T-helper 2 cell (primary cell): ENCODE measurements at places on chromosomes 3 and 15.

DNA sequence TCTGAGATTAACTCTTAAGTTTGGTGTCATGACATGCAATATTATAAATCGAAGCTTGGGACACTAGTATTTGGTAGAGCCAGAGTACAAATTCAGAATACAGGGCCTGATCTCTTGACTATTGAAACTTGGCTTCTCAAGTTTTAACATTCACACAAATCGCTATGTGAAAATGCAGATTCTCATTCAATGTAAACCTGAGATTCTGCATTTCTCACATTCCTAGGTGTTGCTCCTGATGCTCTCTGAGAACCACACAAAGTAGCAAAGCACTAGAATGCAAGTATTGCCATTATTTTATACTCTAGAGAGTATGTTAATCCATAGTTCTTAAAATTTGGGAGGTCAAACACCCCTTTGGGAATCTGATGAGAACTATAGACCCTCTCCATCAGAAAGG is 47.9 kb downstream of the WDR49 start:
- no peak for DNase-seq

- DNase-seq = no peak
These were observed 10.2 kb downstream of the MRPS22 start for GRCh38 chr3:139353920-139354556.

DNA sequence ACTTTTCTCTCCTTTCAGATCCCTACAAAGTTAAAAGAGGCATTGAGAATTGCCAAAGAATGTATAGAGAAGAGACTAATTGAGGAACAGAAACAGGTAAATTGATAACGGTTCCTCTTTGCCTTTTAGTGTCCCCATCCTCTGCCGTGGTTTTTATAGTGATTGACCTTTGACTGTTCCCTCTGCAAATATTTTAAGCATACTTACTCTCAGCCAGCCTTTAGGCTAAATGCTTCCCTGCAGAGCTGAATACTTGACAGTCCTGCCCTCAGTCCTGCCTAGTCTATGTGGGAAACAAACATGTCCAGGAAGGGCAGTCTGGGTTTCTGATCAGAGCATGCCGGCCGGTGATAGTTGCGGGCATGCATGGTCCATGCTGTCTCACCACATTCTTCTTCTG is 24.7 kb downstream of the PDHB start:
- no peak for DNase-seq

- DNase-seq = no peak
These were observed 100.3 kb downstream of the CCNL1 start for GRCh38 chr3:157059661-157060060.

GRCh38 chr3:13559764-13560525 is 11.0 kb downstream of the FBLN2 start:
- no peak for DNase-seq

DNA sequence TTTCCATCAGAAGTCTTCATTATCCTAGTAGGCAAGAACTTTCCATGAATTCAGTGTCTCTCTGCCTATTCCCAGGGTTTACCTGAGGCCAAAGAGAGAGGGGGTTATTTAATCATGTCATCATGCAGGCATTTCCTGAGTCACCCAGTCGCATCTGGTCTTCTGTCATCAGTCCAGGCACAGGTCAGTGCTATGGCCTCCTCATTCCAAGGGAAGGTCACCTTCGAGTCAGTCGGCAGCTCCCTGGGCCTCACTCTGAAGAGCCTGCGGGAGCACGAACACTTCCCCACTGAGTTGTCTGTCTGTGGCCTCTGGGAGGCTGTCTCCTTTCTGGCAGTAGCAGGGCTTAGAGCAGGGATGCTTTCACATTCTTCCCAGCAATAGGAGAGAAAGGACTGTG is 26.2 kb upstream of the LRTM1 start:
- DNase-seq = no peak

GRCh38 chr15:79380755-79381497 is 51.2 kb upstream of the MINAR1 start:
- peak; percentile 67 for DNase-seq

DNA sequence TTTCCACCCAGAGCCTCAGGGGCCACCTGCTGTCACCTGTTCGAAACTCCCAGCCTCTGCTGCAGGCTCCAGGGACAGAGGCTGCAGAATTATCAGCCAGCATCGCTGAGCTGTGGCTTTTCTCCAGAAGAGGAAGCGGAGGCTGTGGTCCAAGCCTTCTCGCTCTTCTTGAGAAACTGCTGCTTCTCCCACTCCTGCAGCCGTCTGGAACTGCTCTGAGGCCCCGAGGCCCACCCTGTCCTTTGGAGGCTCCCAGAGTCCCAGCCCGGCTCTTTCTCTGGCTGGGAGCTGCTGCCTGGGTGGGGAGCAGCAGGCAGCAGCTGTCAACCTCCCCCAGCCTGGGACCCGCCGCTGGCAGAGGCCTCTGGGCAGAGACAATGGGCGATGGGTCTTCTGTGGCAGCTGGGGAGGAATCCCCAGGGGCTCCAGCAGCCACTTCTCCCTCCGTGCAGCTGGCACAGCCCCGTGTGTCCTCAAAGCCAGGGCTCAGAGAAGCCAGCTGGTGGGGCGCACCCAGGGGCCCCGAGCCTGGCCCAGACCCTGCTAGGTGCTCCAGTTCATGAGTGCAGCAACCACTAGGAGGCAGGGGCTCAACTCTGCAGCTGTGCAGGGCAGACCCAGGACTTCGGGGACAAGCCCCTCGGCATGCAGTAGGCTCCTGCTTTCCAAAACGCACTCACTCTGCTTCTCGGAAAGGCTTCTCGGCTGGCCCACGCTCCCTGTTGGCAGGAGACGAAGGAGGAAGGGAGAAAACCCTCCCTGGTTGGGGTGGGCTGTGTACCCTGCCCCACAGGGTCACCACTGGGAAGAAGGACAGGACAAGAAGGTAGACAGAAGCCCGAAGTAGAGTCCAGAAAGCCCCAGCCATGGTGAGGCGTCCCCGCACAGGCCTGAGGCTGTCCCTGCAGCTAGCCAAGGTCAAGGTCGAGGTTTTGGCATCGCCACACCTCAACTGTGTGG is 49.9 kb upstream of the FURIN start:
- DNase-seq = no peak

- no peak for DNase-seq
These were observed 17.6 kb downstream of the BCL2L10 start for GRCh38 chr15:52094811-52095584.

GRCh38 chr3:57948080-57948671 is 60.0 kb upstream of the FLNB start:
- no peak for DNase-seq

DNA sequence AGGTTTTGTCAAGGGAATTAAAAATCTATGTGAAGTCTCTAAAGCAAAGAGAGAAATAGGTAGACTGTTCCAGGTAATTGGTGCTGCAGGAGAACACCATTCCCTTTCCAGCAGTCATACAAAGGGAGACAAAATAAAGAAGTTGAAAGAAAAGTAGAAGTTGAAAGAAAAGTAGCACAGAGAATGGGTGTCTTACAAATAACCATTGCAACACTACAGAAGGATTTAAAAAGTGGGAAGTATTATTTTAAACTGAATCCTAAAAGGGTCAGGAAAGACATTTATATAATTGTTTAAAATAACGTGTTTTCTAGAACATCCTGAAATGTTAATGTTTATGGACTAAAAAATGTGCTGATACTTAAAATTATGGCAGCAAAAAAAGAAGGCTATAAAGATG is 223.8 kb downstream of the RSRC1 start:
- no peak for DNase-seq

DNA sequence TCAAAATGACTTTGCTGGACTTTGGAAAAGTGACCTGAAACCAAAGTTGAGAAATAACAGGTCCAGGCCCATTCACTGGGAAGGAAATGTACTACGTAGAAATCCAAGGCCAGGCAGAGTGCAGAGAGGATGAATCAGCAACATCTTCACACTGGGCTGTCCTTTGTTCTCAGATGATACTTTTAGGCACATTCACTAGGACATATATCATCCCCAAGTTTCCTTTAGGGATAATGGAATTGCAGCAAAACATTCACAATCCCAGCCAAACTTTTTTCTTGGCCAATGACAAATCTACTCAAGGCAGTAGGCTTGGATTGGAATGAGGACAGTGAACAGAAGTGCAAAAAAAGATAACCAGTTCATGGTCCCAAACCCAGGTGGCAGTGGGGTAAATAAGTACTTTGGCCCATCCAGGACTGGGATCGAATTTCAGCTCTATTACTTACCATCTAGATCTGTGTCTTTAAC is 75.1 kb downstream of the CLDN11 start:
- DNase-seq = no peak

- no peak for DNase-seq
These were observed 488.9 kb downstream of the GABRG3 start for GRCh38 chr15:27459836-27460235.

DNA sequence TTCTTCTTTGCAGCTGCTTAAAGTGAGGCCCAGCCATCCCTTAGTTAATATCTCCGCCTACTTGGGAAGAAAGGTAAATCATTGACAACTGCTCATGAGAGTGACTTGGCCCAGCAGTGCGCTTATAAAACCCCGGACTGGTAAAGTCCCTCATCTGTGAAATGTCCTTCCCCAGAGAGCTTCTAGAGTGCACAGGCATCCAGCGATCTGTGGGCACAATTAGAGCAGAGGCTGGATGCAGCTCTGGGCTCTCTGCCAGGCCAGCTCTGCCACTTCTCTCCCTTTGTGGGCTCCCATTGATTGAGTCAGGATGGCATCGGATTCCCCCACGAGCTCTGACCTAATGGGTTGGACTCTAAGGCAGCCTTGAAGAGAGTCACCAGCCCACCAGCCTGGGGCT is 219.0 kb upstream of the LINGO1 start:
- no peak for DNase-seq

DNA sequence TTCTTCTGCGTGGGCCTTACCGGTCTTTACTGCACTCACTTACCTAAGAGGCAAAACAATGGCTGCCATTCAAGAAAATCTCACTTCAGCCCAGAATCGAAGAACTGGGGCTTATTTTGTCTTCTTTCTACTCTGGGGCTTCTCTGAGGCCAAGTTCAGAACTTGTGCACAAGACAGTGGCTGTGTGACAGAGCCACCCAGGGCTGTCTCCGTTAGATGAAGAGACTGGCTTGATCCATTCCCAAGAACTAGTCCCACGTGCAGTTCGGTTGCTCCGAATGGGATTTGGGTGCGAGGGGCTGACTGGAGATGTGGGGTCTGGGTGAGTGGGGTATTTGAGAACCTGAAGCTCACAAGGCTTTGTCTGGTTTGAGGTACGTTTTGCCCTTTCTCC is 795 bp upstream of the TCF12 start:
- no peak for DNase-seq

GRCh38 chr3:64262574-64263114 is 37.4 kb upstream of the PRICKLE2 start:
- no peak for DNase-seq

DNA sequence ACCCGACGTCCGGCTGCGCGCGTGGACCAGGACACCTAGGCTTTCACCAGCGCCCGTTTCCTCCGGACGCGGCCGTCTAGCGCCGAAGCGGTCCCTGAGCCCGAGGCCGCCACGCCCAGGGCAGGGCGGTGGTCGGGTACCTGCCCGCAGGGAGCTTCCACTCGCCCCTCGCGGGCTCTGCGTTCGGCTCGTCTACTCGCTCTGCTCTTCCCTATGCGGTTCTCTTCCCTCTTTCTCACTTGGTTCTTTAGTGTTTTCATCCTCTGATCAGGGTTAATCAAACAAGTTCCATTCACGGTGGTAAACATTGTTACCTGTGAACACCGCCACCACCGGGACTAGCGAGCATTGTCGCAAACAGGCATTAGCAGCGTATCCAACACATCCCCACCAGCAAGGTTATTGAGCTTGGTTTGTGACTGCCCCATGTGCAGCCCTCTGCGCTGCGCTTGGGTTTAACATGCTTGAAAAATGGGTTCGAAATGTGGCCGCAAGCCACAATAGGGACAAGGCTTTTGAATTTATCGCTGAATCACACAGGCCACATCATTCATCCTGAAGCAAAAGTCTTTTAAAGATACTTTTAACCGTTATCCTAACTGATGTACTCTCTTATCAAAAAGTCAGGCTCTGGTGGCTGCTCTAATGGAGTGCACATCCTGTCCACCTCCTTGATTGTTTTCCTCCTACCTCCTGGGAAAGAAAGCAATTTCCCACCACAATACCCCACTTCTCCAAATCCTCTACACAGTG is 843 bp upstream of the CD47 start:
- DNase-seq = peak; percentile 4

- no peak for DNase-seq
These were observed 63.6 kb downstream of the AAGAB start for GRCh38 chr15:67190813-67191212.
